ENCODE measurements at places on chromosomes 7 and 10. TPM values are rescaled to one million over a fixed set of nuclear protein-coding genes. Genes with fewer than 3 reads are reported as not detected.

The LRRTM3 gene
- under 0.01 TPM for total RNA-seq

The NUPR2 gene
- not detected for total RNA-seq

The PEX1 gene
- 13.7 TPM for total RNA-seq

The HOXA1 gene
- total RNA-seq = 2.4 TPM

The RSBN1L gene
- 12.0 TPM for total RNA-seq

The PSD gene
- total RNA-seq = 0.72 TPM

The COBL gene
- total RNA-seq = 21.3 TPM

The NME8 gene
- not detected for total RNA-seq

DNA sequence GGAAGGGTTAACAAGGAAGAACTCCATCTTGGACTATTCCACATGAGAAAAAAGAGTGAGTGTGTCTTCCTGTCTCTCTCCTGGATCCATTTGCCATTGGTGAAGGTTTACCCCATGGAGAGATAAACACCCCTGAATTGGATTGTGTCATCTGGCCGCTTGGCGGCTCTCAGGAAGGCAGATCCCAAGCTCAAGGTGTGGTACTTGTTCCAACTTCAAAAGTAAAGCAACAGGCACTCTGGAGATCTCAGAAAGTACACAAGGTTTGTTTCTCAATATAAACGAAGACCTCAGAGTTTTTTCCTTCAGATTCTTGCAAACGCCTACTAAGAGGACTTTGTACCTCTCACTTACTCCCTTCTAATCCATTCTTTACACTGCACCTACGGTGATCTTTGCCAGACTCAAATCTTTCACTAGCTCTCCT, 116.7 kb downstream of the REEP3 start:
- no peak overlapping the region for H3K4me3 ChIP-seq
- no peak overlapping the region for H3K27ac ChIP-seq
- no peak for DNase-seq

DNA sequence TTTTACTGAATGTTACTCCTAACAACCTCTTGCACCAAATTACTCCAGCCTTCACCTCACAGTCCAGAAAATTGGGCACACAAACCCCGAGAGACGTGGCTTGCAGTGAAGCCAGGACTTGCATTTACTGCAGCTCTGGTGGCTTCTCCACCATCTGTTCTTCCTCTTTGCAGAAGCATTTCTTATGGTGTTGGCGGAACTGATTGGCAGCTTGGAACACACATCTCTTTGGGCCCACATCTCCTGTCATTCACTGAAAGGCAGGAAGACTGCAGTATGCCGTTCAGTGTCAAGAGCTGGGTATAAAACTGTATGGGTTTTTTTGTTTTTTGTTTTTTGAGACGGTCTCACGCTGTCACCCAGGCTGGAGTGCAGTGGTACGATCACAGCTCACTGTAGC, 38.3 kb upstream of the PRKAR1B start:
- H3K27me3 ChIP-seq = no peaks in the 10 kb centered on the region
- no peak overlapping the region for H3K27ac ChIP-seq
- no peak for DNase-seq
- H3K4me1 ChIP-seq = no peaks in the 10 kb centered on the region

DNA sequence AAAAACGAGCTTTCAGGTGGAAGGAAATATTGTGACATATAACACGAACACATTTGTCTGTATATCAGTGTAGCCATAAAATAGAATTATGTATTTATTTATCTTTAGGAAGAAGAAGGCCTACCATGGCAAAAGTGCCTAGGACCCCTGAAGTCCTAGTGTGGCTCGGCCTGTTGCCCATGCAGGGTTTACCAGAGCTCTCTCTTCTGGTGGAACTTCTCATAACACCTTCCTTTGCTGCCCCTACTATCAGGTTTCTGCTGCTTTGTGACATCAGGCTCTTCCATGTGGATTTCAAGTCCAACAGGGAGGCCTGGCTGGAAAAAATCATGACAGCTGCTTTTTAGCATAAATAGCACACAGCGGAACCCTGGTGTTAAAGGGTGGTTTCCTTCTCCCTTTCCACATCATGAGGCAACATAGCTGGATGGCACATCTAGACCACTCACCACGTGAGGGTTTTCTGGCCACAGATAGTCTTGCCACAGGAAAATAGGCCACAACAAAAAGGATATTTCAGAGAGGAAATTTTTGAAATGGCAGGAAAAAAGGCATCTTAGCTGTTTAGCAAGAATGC, 44.8 kb upstream of the ADO start:
- no peaks in the 10 kb centered on the region for H3K36me3 ChIP-seq
- H3K27ac ChIP-seq = no peak overlapping the region
- no peak overlapping the region for H3K4me3 ChIP-seq

- no peak overlapping the region for H3K27ac ChIP-seq
- no peak for DNase-seq
- H3K4me1 ChIP-seq = no peaks in the 10 kb centered on the region
- H3K4me3 ChIP-seq = no peak overlapping the region
- H3K27me3 ChIP-seq = no peaks in the 10 kb centered on the region
- H3K36me3 ChIP-seq = no peaks in the 10 kb centered on the region
These were observed 259.6 kb downstream of the RPS24 start for GRCh38 chr10:78292982-78293865.

- no peaks in the 10 kb centered on the region for H3K27me3 ChIP-seq
- peaks cover 39% of the 10 kb centered on the region for H3K4me1 ChIP-seq
- H3K4me3 ChIP-seq = no peak overlapping the region
- H3K27ac ChIP-seq = no peak overlapping the region
These were observed 92.8 kb downstream of the MCU start for GRCh38 chr10:72784551-72785351.

DNA sequence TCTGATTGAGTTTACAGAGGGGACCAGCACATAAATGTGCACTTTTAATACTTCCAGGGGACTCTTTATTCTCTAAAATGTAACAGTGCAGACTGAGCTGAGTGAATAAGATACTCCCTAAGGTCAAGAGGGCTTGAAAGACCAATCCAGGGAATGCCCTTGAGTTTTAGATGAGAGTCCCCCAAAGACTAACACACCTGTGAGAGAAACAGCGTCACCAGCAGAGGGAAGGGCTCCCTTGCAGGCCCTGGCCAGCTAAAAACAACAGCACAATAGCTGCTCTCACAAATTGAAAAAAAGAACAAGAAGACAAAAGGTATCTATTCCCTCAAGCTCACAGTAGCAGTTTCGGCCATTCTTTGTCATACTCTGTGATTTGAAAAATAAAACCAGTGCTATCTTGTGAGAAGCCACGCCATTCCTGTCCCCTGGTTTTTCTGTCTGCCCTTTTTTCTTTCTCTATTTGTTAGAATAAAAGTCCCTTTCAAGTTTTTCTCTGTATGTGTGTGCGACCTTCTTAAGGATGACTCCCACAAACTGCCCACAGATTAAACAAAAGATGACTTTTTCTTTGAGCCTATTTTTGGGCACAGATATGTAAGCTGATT, 230.4 kb upstream of the BMPER start:
- no peak for DNase-seq
- H3K4me1 ChIP-seq = no peaks in the 10 kb centered on the region
- no peaks in the 10 kb centered on the region for H3K27me3 ChIP-seq
- no peak overlapping the region for H3K4me3 ChIP-seq
- H3K36me3 ChIP-seq = no peaks in the 10 kb centered on the region
- no peak overlapping the region for H3K27ac ChIP-seq

DNA sequence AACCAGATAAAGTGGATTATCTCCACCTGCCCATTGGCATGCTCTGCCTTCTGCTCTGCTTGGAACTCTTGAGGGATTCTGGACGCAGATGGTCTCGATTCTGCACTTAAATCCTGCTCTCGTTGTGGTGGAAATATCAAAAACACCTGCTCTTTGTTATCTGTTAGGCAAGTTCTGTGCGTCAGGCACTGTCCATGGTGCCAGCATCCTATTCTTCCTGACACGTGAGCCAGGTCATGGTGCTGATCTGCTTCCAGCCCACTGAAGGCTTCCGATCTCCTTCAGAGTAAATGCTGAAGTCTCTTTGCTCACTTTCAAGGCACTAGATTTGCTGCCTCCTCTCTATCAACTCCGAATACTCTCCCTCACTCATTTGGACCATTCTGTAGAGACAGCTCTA, 505.6 kb downstream of the HTR7 start:
- no peaks in the 10 kb centered on the region for H3K36me3 ChIP-seq
- H3K4me1 ChIP-seq = no peaks in the 10 kb centered on the region
- no peak overlapping the region for H3K27ac ChIP-seq
